ENCODE measurements at places on chromosomes 3 and 15.
A peak's percentile ranks its signal among the peaks of the same experiment; 100 is the strongest.

- no peak for DNase-seq
- no peak within 1 kb of the TSS for H3K4me3 ChIP-seq
- no peaks in the 10 kb centered on the region for H3K4me1 ChIP-seq
- no peaks in the 10 kb centered on the region for H3K36me3 ChIP-seq
Observed at GRCh38 chr15:50265620-50266019, at the start of gene HDC. TSS of gene HDC (minus strand) at chr15:50265726. CDS start at chr15:50265623, 103 bp downstream.

DNA sequence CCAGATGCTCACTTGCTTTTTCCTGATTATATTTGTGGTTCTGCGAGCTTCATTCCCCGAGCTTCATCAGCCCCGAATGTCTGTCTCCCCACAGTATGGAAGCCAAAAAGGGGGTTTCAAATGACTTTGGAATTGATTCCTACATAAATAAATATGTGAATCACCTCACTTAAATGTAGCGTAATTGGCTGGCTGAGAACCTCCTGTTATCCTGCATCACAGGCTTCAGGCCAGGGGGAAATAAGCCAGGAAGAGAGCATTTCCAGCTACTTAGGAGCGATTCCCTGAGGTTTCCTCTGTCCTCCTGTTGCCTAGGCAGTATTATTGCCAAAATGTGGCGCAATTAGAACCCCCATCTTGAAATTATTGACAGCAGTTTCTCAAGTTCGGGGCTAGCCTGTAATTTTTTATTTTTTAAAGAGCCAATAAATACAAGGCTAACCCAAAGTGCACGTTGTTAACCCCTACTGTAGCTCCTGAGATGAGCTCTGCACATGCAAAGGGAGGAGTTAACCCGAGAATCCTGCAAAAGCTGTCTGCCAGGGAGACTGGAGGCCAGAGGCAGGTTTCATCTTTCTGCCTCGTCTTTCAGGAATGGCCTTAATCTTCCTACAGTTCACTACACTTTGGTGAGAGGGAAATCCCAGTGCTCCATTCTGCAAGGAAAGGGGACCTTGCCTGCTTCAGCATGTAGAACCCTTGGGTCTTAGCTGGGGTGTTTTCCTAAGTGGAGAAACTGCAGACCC, 148.2 kb downstream of the ADAMTS9 start:
- peaks cover 6% of the 10 kb centered on the region for H3K4me1 ChIP-seq
- H3K27ac ChIP-seq: peak overlapping the region; percentile 66
- H3K27me3 ChIP-seq: no peaks in the 10 kb centered on the region
- H3K4me3 ChIP-seq: no peak overlapping the region
- peak; percentile 87 for DNase-seq
- H3K36me3 ChIP-seq: peaks cover 14% of the 10 kb centered on the region

DNA sequence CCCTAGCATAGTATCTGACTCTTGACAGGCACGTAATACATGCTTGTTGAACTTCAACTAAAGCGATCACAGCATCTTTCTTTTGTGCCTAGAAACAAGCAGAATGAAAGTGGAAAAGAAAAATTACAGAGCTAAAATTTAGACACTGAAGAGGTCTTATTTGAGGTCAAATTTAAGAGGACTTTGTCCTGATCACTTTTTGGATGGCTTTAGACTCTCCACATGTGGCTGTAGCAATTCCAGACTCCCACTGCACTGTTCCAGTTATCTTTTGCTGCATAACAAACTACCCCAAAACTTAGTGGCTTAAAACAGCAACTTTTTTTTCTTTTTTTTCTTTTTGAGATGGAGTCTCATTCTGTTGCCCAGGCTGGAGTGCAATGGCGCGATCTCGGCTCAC, 23.5 kb downstream of the DPH3 start:
- H3K4me3 ChIP-seq: no peak overlapping the region
- no peak overlapping the region for H3K27ac ChIP-seq
- H3K27me3 ChIP-seq: no peaks in the 10 kb centered on the region
- H3K36me3 ChIP-seq: no peaks in the 10 kb centered on the region
- peaks cover 18% of the 10 kb centered on the region for H3K4me1 ChIP-seq

GRCh38 chr3:77321646-77322045, 281.7 kb downstream of the ROBO2 start:
- H3K36me3 ChIP-seq: no peaks in the 10 kb centered on the region
- no peaks in the 10 kb centered on the region for H3K27me3 ChIP-seq
- no peak overlapping the region for H3K27ac ChIP-seq
- DNase-seq: no peak

DNA sequence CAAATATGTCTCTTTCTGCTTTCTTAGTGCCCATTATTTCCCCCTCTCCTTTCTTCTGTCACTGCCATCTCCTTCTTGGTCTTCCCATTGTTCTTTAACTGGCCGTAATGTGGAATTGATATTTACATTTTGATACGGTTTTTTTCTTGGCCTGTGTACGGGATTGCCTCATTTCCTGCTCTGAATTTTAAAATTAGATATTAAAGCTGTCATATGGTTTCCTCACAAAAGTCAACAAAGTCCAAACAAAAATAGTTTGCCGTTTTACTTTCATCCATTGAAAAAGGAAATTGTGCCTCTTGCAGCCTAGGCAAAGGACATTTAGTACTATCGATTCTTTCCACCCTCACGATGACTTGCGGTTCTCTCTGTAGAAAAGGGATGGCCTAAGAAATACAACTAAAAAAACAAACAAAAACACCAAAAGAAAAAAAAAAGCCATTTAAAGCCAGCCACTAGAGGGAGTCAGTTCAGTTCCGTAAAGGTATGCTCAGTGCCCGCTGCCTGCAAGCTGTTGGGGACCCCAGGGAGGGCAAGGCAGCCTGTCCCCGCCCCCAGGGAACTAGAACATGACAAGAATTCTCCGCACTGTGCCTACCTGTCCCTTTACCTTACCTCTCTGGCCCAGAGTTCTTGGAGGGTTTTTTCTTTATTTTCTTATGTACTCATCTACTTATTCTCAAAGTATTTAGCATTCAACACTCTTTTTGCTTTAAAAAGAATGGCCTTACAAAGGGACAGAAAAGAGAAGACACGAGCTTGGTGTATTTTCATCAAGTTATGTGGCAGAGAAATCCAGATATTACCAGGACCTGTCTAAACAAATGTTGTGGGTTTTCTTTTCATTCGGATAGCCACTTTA, 30.0 kb upstream of the NR2E3 start:
- peak overlapping the region; percentile 15 for H3K4me3 ChIP-seq
- peak; percentile 66 for DNase-seq
- peaks cover 13% of the 10 kb centered on the region for H3K36me3 ChIP-seq
- no peak overlapping the region for H3K27ac ChIP-seq
- peaks cover 17% of the 10 kb centered on the region for H3K4me1 ChIP-seq

- H3K4me3 ChIP-seq: no peak overlapping the region
- no peaks in the 10 kb centered on the region for H3K4me1 ChIP-seq
- no peak overlapping the region for H3K27ac ChIP-seq
- no peak for DNase-seq
Observed at GRCh38 chr15:58148633-58149445, 10.7 kb downstream of the AQP9 start.

GRCh38 chr3:123853686-123854372, 30.3 kb downstream of the MYLK start:
- H3K4me1 ChIP-seq: peaks cover 11% of the 10 kb centered on the region
- no peak overlapping the region for H3K27ac ChIP-seq
- no peak for DNase-seq
- H3K4me3 ChIP-seq: no peak overlapping the region

DNA sequence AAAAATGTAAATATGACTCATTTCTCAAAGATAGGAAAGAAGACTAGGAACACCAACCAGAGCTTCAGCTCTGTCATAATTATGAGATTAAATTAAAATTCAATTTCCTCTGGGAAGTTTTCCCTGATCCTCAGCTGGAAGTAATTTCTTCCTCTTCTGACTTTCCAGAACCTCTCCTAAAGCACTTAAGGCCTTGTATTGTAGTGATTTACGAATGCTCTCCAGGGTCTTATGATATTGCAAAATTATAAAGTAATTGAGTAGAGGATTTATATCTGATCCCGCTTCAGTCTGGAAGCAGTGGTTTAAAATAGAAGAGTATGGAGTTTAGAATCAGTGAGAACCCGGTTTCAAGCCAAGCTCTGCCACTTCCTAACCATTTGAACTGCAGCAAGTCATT, 279.8 kb downstream of the ZPLD1 start:
- no peak overlapping the region for H3K27ac ChIP-seq
- no peaks in the 10 kb centered on the region for H3K36me3 ChIP-seq
- no peak for DNase-seq
- no peaks in the 10 kb centered on the region for H3K27me3 ChIP-seq
- H3K4me1 ChIP-seq: no peaks in the 10 kb centered on the region
- H3K4me3 ChIP-seq: no peak overlapping the region

DNA sequence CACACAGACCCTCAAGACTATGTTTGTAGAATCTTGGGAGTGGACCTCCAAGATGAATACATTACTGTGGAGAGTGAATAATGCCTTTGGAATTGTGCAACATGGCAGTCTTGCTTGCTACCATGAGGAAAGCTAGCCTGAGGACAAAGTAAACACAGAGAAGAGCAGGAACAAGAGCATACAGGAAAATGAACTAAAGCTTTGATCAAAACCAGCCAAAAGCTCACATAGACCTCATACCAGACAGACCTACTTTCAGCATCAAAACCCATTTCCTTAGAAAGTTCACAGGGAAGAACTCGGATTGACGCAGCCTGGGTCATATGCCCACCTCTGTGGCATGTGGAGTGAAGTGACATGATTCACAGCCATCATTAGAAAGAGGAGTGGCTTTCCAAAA, 3.3 kb upstream of the RAB8B start:
- DNase-seq: peak; percentile 84
- no peaks in the 10 kb centered on the region for H3K27me3 ChIP-seq
- H3K4me3 ChIP-seq: no peak overlapping the region
- H3K4me1 ChIP-seq: peaks cover 5% of the 10 kb centered on the region

- no peaks in the 10 kb centered on the region for H3K36me3 ChIP-seq
- H3K27me3 ChIP-seq: peaks cover 5% of the 10 kb centered on the region
- peaks cover under 1% of the 10 kb centered on the region for H3K4me1 ChIP-seq
- DNase-seq: no peak
Observed at GRCh38 chr15:91530956-91531582, 322.4 kb upstream of the SLCO3A1 start.

DNA sequence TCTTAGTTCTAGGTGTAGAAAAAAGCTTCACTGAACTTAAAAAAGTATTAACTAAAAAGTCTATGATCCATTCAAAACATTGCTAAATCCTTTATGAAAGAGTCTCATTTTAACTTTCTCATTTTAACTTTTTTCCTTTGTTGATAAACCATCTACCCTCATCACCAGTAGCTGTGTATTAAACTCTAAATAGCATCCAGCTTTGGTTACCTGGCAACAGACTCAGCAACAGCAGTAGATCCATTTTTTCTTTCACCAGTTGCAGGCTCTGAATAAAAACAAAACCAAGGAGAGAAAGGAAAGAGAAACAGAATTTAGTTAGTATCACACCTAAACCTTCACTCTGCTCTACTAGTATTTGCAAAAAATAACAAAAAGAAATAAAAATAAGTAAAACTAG, 51.6 kb downstream of the TP53BP1 start:
- H3K4me1 ChIP-seq: peaks cover 4% of the 10 kb centered on the region
- H3K36me3 ChIP-seq: peaks cover 31% of the 10 kb centered on the region
- no peak overlapping the region for H3K4me3 ChIP-seq

DNA sequence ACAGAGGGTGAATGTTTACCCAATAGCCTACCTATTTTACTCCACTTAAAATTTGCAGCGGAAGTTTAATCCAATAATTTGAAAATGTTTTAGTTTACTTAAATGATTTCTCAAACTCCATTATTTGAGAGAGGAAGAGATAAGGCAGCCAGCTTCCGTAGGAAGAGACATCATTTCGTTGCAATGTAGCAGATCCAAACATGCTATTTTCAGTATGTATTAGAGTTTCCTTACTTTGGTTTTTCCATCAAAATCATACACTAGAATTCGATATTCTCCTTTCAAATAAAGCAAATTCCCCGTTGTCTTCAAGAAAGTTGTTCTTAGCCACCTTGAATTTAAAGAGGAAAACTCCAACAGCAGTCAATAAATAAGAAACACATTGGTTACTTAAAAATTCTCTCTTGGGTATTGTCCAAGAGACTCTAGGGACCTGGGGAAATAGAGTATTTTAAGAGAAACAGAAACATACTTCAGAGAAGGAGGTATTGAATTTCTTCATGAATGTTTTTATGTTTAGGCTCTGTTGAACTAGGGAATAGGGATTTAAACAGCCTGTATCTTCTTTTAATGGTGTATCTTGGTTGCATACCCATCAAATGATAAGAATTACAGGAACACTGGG, 324.5 kb upstream of the GBE1 start:
- H3K4me1 ChIP-seq: no peaks in the 10 kb centered on the region
- no peak for DNase-seq
- H3K27me3 ChIP-seq: no peaks in the 10 kb centered on the region
- H3K27ac ChIP-seq: no peak overlapping the region
- no peak overlapping the region for H3K4me3 ChIP-seq
- no peaks in the 10 kb centered on the region for H3K36me3 ChIP-seq

DNA sequence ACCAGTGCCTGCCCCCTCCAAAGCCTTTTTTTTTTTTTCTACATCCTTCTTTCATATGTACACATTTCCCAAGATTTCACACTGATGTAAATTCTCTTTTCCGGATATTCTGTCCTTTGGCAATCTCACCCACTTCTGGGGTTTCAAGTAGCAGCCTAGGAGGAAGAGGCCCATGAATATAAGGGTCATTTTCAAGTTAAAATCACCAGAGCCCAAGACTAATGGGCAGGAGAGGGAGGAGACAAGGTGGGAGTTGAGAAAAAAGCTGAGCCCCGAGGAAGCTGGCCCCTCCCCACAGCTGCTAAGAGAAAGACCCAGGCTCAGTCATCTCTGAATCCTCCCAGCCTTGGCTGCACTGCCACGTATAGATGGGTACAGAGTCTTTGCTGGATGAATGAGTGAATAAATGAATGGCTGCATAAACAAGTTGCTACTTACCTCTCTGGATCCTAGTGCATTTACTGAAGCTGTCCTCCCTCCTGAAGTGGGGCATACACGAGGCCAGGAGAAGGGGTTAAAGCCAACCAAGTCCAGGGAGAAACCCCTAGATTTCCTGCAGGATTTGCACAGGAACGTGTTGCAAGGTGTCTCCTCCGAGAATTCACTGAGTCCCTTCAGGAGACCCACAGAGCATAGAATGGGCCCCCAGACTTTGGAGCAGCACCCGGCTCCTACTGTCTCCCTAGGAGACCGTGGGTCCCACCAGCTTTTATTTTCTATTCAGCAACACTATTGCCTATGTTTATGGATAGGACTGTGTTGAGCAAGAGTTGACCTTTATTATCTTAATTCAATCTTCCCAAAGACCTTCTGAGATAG, 100.8 kb upstream of the LIPC start:
- peaks cover 25% of the 10 kb centered on the region for H3K4me1 ChIP-seq
- H3K27ac ChIP-seq: peak overlapping the region; percentile 86
- no peak overlapping the region for H3K4me3 ChIP-seq
- no peaks in the 10 kb centered on the region for H3K36me3 ChIP-seq

All from IMR-90 (cell line).